ENCODE measurements at places on chromosomes 12 and 14.

DNA sequence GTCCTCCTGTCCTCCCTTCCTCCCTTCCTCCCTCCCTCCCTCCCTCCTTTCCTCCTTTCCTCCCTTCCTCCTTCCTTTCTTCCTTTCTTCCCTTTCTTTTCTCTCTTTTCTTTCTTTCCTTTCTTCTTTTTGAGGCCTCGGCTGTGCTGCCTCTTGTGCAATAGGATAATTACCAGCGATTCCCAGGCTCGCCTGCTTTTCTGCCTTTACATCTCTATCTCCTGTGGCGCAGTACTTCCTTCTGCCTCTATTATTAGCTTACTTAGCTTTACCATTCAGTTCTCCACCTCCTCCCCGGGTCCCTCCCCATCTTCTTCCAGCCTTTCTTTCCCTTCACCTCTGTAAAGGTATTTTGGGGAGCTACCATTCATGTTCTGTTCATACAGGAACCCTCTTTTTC is 19.9 kb downstream of the ETV6 start:
- DNase-seq, result no peak

DNA sequence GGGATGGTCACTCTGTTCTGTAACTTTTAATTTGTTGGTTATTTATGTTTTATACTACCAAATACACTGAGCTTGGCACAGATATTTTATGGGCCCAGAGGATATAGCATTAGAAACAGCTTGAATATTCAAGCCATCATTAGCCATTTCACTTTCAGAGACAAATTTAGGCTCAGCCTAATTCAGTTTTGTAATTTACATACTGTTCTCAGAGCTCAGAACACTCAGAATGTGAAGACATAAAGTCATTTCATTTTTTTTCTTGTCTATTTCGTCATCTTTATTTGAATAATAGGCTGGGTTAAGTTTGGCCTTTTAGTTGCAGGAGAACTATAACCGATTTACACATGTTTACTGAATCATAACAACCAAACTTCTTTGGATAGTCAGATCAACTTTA is 361.7 kb downstream of the SNAPC1 start:
- DNase-seq, result no peak

DNA sequence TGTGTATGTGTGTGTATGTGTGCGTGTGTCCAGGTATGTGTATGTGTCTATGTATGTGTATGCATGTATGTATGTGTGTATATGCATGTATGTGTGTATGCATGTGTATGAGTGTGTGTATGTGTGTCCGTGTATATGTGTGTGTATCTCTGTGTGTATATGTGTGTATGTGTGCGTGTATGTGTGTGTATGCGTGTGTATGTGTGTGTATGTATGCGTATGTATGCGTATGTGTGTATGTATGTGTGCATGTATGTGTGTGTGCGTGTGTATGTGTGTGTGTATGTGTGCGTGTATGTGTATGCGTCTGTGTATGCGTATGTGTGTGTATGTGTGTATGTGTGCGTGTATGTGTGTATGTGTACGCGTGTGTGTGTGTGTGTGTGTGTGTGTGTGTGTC is 31.6 kb downstream of the CHST11 start:
- DNase-seq, result no peak

GRCh38 chr12:94649349-94650142 is 811 bp downstream of the TMCC3 start:
- no peak for DNase-seq

DNA sequence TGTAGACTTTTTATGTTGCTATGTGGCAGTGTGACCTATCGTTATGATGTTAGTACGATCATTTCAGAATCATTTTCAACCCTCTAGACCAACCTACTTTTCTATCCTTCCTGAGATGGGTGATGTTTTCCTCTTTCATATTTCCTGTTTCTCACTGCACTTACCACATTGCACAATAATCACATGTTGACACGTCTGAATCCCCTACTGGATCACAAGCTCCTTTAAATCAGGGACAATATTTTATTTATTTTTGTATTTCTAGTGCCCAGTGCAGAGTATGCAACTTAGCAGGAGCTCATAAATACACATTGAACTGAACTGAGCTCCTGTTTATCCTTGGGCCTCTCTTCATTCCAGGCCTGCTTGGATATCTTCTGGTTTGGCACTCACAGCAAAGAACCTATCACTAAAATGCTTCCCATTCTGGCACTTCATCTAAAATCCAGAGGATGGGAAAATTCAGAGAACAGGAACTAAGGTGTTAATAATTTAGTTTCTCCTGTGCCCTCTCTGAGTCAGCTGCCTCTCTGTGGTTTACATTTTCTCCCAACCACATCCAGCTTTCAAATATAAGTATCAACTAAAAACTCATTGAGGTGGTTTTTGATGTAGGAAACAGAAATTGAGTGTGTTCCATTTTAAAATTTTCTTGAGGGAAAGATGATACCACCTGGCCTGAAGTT is 69.4 kb upstream of the DYRK2 start:
- no peak for DNase-seq

DNA sequence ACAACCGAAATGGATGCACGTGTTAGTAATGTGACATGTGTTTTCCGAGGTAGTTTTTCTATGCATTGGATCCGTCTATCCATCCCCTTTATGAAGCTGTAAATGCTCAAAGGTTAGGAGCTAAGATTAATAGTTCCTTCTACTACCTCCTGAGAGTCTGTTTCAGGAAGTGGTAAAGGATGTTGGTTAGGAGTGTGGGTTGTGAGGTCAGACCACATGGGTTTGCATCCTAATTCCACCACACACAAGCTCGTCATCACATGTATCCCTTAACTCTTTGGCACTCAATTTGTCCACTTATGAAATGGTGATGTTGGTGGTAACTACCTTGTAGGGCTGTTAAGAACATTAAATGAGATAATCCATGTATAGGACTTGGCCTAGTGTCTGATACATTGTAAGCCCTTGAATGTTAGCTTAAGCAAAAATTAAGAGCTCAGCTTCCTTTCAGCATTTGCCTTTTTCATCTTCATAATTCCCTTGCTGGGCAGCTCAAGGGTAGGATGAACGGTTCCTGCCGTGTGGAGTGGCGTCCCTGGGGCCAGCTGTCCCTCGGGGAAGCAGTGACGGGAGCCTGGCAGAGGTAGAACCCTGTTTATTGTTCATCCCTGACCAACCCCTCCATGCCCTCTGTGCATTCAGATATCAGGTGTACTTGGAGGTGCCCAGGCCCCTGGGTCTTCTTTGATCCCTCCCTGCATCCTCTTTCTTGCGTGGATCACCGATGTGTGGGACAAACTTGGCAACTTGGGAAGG is 52.3 kb downstream of the TSPAN9 start:
- DNase-seq, result no peak

DNA sequence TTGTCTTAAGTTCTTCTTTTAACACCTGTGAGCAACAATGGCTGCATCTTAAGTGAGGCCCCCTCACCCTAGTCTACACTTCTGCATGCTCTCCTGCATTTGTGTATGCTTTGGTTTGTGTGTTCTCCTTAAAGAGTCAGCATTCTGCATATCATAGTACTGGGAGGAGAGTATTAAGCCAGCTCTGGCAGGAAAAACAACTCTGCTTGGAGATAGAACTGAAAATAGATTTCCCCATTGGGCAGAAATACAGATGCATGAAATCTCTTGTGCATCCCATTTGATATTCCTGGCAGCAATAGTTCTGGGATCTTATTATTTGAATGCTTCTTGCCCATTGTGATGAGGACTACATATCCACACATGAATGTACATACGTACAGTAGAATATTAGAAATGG is 70.6 kb upstream of the PRICKLE1 start:
- no peak for DNase-seq

GRCh38 chr12:66072135-66072534 is 58.4 kb downstream of the LLPH start:
- DNase-seq, result no peak

DNA sequence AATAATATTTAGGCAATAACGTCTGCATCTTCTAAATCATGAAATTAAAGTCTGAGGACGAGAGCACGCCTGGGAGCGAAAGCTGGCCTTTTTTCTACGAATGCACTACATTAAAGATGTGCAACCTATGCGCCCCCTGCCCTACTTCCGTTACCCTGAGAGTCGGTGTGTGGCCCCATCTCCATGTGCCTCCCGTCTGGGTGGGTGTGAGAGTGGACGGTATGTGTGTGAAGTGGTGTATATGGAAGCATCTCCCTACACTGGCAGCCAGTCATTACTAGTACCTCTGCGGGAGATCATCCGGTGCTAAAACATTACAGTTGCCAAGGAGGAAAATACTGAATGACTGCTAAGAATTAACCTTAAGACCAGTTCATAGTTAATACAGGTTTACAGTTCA is 19.3 kb downstream of the CKB start:
- DNase-seq, result no peak

GRCh38 chr14:50670196-50670865 is 2.2 kb upstream of the SAV1 start:
- no peak for DNase-seq

- DNase-seq, result no peak
Observed at GRCh38 chr12:101564912-101565311, 29.9 kb upstream of the MYBPC1 start.

DNA sequence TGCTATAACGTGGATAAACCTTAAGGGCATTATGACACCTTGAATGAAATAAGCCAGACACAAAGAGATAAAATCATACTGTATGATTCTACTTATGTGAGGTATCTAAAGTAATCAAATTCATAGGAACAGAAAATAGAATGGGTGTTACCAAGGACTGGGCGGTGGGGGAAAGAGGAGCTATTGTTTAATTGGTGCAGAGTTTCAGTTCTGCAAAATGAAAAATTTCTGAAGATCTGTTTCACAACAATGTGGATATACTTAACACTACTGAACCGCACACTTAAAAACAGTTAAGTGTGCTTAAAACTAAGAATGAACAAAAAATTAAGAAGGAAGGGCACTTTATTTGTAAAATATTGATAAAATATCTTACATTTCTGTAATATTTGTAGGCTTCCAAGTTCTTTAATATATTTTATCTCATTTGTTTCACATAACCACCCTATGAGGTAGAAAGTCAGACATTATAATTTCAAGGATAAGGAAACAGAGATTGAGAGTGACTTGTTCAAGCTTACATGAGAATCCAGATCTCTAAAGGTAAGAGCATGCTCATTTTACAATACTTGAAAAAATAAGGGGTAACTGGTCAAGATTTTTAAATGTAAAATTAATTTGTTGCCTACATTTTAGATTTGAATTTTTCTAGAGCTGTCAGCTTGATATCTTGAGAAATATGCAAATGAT is 14.9 kb downstream of the LTA4H start:
- no peak for DNase-seq

GRCh38 chr12:56521590-56522371 is at the start of gene RBMS2:
Gene RBMS2, plus strand, starts transcription at chr12:56521820. Its CDS starts 204 bp downstream, at chr12:56522024.
- no peak for DNase-seq

DNA sequence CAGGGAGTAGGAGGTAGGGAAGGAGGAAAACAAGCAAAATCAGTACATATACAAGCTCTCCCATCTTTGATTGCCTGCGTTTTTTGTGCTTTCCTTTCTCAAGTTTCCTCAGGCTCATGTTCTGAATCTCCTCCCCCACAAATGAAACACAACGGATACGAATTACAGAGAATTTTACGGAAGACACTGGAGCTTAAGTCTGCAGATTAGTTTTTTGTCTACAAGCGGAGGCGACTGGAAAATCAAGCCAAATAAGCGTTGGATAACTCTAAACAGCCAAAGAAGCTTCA is 612 bp downstream of the WBP11 start:
- DNase-seq, result no peak

DNA sequence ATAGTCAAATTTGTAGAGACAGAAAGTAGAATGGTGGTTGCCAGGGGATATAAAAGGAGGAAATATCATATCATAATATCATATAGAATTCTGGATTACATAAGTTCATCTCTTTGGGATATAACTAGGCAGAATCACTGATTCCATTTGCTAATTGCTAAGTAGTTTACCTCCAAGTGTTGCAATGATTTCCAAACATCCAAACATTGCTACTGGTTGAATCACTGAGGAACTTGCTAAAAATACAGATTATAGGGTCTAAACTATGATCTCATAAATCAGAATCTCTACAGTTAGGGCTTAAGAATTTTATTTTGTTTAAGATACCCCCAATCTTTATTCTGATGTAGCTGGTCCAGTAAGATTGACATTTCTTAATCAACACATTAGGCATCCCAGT is 16.1 kb upstream of the TAS2R42 start:
- no peak for DNase-seq

GRCh38 chr12:52608826-52609630 is 7.8 kb upstream of the KRT72 start:
- DNase-seq, result no peak

- DNase-seq, result no peak
Observed at GRCh38 chr12:79690142-79690637, 574 bp downstream of the PAWR start.

DNA sequence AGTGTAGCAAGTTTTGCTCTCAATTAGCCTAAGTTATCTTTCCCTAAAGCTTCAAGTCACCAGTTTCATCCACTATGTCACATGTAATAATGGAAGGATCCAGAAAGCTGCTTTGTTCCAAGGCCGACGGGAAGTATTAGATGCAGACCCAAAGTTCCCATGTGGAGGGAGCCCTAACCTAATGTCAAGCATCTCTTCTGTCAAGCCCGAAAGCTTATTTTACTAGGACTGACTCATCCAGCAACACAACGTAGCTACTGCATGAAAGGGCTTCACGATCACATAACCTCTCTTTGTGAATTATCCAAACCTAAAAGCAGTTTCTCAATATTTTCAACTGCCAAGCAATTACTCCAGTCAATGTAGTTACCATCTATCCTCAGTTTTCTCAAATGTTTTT is 133.4 kb downstream of the SLC6A15 start:
- no peak for DNase-seq

DNA sequence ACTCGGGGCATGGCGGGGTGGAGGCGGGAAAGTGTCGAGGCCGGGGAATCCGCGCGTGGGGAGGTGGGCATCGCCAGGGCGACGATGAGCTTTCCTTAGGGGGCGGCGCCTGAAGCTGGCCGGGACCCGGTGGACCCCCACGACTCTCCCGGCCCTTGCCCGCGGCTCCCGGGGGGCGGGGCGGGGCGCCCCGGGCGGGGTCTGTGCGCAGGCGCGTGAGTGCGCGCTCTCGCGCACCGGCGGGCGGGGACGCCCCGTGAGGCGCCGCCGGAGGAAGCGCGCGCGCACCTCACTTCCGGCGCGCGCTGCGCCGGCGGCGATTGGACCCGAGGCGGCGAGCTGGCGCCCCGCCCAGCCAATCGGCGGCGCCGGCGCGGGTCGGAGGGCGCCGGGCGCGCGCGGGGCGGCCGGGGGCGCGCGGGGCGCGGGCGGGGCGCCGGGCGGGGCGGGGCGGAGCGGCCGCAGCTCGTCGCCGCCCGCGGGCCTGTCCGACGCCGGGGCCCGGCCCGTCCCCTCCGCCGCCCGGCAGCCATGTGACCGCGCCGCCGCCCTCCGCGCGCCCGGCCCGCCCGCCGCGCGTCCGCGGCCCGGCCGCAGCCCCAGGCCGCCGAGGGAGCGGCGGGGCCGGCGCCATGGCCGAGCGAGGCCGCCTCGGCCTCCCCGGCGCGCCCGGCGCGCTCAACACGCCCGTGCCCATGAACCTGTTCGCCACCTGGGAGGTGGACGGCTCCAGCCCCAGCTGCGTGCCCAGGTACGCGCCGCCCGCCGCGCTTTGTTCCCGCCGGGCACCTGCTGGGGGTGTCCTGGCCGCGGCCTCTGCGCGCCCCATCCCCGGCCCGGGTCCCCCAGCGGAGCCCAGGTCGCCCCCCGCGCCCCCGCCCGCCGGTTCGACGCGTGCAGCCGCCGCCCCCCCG is at the start of gene PACS2:
Gene PACS2, plus strand, starts transcription at position 462 of the 914 bp plus-strand sequence. Its CDS starts 171 bp downstream, at position 633.
- DNase-seq, result no peak
